ENCODE measurements at places on chromosomes 1 and 21.

DNA sequence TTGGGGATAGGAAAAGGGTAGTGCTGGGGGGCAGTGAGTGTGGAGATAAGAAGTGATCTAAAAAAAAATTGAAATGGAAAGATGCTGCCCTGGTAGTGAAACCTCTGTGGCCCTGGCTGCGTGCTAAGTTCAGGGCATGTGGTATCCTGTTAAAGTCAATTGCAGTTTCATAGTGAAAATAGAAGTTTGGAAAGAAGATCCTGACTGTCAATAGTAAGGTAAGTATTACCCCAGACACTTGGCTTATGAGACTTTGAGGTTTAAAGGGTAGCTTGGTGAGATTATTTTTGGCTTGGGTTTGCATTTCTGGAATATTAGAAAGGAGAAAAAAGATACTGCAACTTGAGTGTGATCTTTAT lies 6.8 kb downstream of the ARID1A start:
- DNase-seq: no peak

DNA sequence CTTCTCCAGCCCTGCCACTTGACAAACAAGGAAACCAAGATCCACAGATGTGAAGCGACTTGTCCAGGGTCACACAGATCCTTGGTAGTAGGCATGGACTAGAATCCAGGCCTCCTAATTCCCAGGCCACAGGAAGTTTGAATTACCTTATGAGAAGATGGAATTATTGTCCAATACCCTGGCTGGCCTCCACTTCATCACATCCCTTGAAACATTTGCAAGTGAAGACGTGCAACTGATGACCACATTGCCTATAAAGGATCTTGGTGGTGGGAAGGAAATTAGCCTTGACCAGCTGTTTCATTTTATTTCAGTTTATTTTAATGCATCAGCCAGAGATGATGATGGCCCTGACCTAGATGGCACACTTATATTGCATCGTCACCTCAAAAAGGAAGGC lies 165.8 kb upstream of the CAMK1G start:
- DNase-seq: no peak

GRCh38 chr1:182588500-182589396 lies at the start of gene RNASEL:
RNASEL (minus strand) TSS chr1:182589256; CDS start chr1:182586806, 2,450 bp downstream.
- DNase-seq: peak; percentile 95

- DNase-seq: no peak
Observed at GRCh38 chr1:101065575-101065974, 40.0 kb upstream of the DPH5 start.

- DNase-seq: no peak
Observed at GRCh38 chr21:39288987-39289386, 24.4 kb downstream of the BRWD1 start.

DNA sequence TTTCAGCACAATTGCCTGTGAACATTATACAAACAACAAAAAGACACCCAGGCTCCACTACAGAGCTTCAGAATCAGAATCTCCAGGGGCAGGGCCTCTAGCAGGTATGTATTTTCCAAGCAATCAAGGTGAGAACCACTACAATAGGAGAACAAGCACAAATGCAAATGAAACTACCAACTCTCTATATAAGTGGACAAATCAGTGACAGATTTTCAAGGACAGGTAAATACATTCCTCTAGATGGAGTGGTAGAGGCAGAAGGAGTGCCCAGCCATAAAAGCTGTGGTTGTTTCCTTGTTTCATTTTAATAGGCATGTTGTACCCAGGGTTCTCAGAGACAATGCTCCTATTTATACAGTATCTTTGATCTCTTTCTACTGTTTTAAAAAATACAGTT lies 20.1 kb upstream of the CCDC17 start:
- no peak for DNase-seq

- DNase-seq: no peak
Observed at GRCh38 chr1:171865106-171865505, 23.8 kb downstream of the DNM3 start.

GRCh38 chr1:219121679-219122078 lies 52.0 kb upstream of the LYPLAL1 start:
- DNase-seq: no peak

DNA sequence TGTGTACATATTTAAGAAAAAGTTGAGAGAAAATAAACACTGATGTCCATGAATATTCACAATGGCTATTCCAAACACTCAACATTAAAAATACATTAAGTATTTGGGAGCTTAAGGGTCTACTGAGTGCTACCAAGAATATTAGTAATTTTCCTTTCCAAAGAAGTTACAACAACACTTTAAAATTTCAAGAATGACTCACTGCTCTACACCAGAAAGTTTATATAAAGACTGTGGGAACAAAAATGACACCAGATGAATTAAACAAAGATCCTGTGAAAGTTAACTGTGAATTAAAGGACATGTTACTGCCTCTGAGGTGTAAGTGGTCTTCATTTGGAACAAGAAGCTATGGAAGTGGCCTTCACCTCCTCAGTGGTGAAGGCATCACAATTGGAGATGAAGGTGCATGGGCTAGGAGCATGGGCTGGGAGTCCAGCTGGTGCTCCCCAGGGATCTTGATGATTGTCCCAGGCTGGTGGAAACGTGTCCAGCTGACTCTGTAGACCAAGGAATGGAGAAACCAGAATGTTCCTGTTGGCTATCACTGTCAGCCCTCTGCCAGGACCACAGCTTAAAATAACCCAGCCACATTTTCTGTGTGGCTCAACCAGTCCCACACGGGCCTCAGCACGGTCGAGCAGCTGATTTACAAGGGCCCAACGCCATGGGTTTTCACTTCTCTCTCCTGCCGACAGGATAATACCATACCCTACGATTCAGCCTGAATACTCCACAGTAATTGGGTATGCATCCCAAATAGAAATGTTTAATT lies 28.8 kb downstream of the TAF5L start:
- no peak for DNase-seq

- DNase-seq: no peak
Observed at GRCh38 chr1:214397497-214397896, 116.5 kb downstream of the SMYD2 start.

DNA sequence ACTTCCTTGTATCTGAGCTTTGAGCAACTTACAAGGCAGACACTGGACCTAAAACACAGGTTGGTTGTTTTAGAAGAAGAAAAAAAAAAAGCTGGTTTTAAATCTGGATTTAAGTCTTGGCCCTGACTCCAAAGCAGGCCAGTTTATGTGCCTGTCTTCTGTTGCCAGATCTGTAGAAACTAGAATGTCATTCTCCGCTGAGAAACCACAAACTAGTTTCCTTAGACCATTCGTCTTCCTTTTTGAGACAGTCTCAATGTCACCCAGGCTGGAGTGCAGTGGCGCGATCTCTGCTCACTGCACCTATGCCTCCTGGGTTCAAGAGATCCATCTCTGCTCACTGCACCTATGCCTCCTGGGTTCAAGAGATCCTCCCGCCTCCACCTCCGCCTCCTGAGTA lies 33.9 kb downstream of the APP start:
- no peak for DNase-seq

- DNase-seq: no peak
Observed at GRCh38 chr1:88141499-88142074, 542.5 kb upstream of the PKN2 start.

- no peak for DNase-seq
Observed at GRCh38 chr1:61742620-61743430, 545 bp downstream of the PATJ start.

DNA sequence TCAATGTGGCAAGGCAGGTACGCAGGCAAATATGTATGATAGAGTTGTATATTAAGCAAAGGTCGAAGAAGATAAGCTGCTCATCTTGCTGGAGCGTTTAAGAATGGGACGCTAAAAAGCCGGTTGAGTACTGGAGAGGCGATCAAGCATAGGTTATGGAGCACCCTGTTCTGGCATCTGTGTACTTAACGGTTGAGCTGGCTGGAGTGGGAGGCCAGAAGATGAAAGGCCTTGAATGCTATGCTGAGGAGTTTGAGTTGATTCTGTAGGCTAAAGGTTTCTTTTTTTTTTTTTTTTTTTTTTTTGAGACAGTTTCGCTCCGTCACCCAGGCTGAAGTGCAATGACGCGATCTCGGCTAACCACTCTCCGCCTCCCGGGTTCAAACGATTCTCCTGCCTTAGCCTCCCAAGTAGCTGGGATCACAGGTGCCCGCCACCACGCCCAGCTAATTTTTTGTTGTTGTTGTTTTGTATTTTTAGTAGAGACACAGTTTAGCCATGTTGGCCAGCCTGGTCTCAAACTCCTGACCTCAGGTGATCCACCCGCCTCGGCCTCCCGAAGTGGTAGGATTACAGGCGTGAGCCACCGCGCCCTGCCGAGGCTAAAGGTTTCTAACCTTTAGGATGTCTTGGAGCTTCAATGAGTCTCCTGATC lies 850 bp upstream of the KHDC4 start:
- no peak for DNase-seq
